Tracheal epithelial cell (primary cell): ENCODE measurements at places on chromosomes 4 and X. TPM values are rescaled to one million over a fixed set of nuclear protein-coding genes. Genes with fewer than 3 reads are reported as not detected.

Gene GABRG1
- total RNA-seq, result not detected in 2 replicates

Gene LINC00632
- total RNA-seq, result under 0.01 TPM in 1 of 2 replicates, not detected in the other

Gene MBNL3
- total RNA-seq, result 5.1 and 9.2 TPM in 2 replicates

Gene DOK7
- total RNA-seq, result 5.5 and 7.2 TPM in 2 replicates

Gene ZMAT1
- total RNA-seq, result 0.24 TPM in 1 of 2 replicates, not detected in the other

Gene EVC2
- total RNA-seq, result 8.3 and 10.1 TPM in 2 replicates

Gene MCF2
- under 0.01 TPM in 2 replicates for total RNA-seq

Gene TMSB15C
- total RNA-seq, result 0.21 and 2.2 TPM in 2 replicates

Gene NALF2
- 0.48 and 0.64 TPM in 2 replicates for total RNA-seq

Gene RRH
- total RNA-seq, result 0.21 TPM in 1 of 2 replicates, not detected in the other

Gene ATP8A1
- 0.43 and 1.2 TPM in 2 replicates for total RNA-seq

Gene YY2
- 0.48 and 1.3 TPM in 2 replicates for total RNA-seq

Gene DDX3X
- 143 and 144 TPM in 2 replicates for total RNA-seq

Gene COL4A5
- total RNA-seq, result 71.8 and 80.7 TPM in 2 replicates

Gene MAGEB17
- not detected in 2 replicates for total RNA-seq

Gene MXRA5
- 0.85 and 1.7 TPM in 2 replicates for total RNA-seq

Gene SPATA18
- 12.5 and 15.8 TPM in 2 replicates for total RNA-seq

Gene TLR10
- total RNA-seq, result under 0.01 TPM in 1 of 2 replicates, not detected in the other

Gene CNKSR2
- 0.24 and 0.43 TPM in 2 replicates for total RNA-seq

Gene PNMA5
- total RNA-seq, result not detected in 2 replicates

Gene UGT2A1
- total RNA-seq, result not detected in 2 replicates

Gene CORIN
- total RNA-seq, result under 0.01 and 0.64 TPM in 2 replicates

Gene SPOCK3
- total RNA-seq, result 0.64 and 0.96 TPM in 2 replicates

Gene UNC5C
- under 0.01 TPM in 1 of 2 replicates, not detected in the other for total RNA-seq

Gene SCRG1
- not detected in 2 replicates for total RNA-seq

Gene PCDH7
- total RNA-seq, result 15.6 and 19.3 TPM in 2 replicates
